ENCODE measurements at places on chromosomes 5 and 9.

- no peak for DNase-seq
Observed at GRCh38 chr5:137385064-137385463, 114.1 kb downstream of the SPOCK1 start.

DNA sequence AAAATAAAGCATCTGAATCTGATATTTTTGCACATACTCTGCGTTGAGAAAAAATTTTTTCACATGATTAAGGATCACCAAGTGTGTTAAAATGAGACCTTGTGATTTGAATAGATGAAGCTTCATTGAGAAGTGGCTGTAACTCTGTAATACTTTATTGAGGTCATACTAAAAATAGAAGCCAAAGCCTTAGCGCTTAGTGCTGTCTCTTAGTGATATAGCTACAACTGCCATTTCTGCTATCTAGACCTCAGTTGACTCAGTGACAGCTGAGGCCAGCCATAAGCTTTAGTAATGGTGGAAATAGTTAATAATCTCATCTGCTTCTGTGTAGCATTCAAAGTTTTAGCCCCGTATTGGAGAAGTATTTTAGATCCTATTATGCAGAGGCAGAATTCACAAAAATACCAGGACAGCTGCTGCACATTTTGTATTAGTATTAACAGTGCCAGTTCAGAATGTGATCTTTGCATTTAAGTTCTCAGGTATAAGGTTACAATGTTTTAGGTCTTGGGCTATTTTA lies 107.4 kb upstream of the SGCD start:
- DNase-seq, result no peak

DNA sequence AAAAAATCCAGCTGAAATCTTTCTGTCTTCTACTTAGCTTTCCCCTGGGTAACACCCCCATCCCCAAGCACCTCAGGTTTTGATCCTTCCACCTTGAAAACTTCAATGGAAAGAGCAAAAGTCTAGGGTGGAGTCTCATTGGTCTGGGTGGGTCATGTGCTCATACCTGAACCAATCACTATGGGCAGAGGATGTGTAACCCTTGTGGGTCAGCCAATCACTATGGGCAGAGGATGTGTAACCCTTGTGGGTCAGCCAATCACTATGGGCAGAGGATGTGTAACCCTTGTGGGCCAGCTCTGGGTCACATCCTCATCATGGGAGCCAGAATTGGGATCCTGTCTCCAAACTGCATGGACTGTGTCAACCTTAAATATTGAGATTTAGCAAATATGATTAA lies 18.5 kb downstream of the NAIF1 start:
- no peak for DNase-seq

GRCh38 chr5:135567661-135568060 lies 11.1 kb downstream of the CXCL14 start:
- no peak for DNase-seq

DNA sequence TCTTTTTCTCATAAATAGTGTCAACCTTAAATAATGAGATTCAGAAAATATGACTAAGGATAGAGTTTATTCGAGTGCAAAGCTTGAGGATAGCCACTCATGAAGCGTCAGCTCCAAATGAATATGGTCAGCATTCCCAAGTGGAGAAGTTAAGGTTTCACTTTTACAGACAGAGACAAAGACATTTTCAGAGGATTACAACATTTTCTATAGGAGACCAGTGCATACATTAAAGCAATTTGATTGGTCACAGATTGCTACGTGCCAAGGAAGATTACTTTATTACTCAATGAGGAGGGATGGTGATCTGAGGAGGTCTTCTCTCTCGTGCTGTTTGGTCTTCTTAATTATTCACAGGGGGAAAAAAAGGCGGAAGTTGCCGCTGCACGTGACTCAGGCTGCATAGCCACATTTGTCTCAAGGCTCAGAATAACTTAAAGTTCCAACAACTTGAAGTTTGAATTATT lies 60.1 kb upstream of the SPATA31C2 start:
- no peak for DNase-seq

GRCh38 chr5:108260117-108260857 lies 121.6 kb downstream of the FBXL17 start:
- peak; percentile 65 for DNase-seq

- DNase-seq, result no peak
Observed at GRCh38 chr5:111562561-111562960, 50.2 kb upstream of the STARD4 start.

DNA sequence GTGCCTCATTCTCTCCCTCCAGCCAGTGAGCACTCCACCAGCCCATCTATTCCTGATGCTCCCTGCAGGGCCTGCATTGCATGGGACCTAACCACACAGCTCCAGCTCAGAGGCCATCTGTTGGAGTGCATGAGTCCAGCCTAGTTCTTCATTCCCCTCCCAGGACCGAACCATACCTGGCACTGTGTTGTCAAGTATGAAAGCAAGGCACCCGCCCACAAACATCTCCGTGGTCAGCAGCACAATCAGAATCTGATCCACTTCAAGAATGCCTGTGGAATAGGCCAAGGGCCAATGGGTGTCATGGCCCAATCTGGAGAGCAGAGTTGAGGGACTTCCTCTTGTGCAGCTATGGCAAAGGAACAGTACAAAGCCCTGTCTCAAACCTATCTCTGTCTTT lies 5.9 kb downstream of the SLC23A1 start:
- DNase-seq, result no peak

DNA sequence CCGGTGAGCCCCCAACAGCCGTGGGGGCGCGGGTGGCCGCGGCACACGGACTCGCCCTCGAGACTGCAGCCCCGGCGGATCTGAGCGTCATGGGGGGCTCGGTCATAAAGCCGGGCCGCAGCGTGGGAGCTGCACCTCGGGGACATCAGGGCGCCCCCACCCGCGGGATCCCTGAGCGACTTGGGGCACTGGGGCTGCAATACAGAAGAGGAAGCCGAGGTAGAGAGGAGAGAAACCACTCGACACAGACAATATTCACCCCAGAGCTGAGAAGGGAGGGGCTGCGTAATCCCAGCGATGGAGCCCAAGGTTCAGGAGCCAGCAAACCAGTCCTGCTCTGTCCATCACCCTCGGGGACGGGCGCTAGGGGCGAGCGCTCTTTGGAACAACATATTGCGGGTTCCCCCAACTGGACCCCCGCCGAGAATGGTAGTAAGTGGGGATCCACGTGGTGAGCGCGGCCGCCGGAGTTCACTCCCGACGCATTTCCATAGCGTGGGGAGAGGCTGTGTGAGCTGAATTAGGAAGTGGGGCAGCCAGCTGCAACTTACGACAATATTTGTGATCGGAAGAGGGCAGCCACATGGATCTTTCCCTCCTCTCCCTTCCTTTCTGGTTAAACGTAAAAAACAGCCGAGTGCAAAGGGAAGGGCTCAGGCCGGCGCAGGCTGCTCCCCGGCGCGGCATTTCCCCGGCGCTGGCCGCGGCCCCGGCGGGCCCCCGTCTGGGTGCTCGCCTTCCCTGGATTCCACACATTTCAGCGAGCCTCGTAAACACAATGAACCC lies 9.9 kb downstream of the PTCH1 start:
- peak; percentile 77 for DNase-seq

GRCh38 chr5:40165789-40166728 lies 513.7 kb upstream of the PTGER4 start:
- no peak for DNase-seq

DNA sequence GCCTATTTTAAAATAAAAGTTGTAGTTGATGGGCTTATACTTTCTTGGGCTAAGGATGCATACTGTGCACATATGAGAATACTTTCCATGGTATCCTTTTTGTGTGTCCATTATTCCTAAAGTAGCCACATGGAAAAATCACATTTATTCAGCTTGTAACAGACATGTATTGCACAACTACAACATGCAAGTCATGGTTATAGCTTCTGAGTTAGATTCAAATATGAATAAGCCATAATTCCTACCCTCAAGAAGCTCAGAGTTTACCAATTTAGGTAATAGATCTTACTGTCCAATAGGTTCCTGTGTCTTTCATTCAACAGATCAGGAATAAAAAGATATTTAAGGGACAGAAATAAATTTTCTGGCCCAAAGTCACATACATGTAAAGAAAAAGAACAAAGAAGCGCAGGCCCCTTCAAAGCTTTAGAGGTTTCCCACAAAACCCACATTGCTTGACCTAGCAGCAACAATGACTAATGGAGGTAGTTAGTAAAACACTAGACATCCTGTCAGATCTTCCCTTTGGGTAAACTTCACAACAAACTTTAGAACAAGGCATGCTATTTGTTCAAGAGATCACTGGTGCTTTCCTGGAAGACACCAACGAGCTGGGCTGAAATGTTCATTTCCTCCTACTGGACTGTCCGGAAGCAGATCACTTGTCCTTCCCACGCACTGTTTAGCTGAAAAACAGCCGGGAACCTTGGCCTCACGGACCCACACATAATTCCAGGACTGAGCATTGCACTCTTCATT lies 78.4 kb upstream of the ITGA1 start:
- no peak for DNase-seq

GRCh38 chr5:88555674-88556073 lies 287.0 kb upstream of the TMEM161B start:
- no peak for DNase-seq
